Retina (tissue), 1 donor: ENCODE measurements at places on chromosomes 7 and 10.

GRCh38 chr7:20827172-20827571 lies 40.5 kb upstream of the SP8 start:
- DNase-seq, result no peak

- no peak for DNase-seq
Observed at GRCh38 chr7:102393467-102393866, 2.7 kb upstream of the PRKRIP1 start.

GRCh38 chr10:59563531-59563930 lies 146.1 kb downstream of the SLC16A9 start:
- DNase-seq, result no peak

GRCh38 chr7:25714013-25714412 lies 438.0 kb upstream of the NFE2L3 start:
- DNase-seq, result no peak

DNA sequence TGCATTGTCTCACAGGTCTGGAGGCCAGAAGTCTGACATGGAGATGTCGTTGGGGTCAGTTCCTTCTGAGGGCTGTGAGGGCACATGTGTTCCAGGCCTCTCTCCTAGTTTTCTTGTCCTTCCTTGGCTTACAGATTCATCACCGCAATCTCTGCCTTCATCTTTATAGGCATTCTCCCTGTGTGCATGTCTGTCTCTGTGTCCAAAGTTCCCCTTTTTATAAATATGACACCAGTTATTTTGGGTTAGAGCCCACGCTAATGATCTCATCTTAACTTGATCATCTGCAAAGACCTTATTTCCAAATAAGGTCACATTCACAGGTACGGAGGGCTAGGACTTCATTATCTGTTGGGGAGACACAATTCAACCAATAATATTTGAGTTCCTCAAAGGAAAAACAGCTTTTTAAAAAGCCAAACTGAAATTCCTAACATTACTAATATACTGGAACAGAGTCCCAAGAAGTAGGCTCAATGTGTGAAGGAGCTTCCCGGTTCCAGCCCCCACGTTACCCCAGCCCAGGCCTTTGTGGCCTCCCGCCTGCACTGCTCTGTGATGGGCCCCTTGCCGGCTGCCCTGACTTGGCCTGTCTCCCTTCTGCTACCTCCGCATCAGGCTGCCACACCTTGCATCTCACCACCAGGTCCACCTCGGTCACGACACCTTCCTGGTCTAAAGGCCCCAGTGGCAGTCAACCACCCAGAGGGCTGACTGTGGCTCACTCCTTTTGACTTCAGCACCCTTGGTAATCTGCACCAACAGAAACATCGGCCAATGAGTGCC lies 142.7 kb downstream of the KCNMA1 start:
- DNase-seq, result no peak
